Peyer's patch (tissue), 4 donors: ENCODE measurements at places on chromosomes 2 and 18. TPM values are rescaled to one million over a fixed set of nuclear protein-coding genes. Genes with fewer than 3 reads are reported as not detected.

The MC4R gene
- total RNA-seq: not detected

- DNase-seq: no peak
- no peaks in the 10 kb centered on the region for H3K4me1 ChIP-seq
- H3K4me3 ChIP-seq: no peak overlapping the region
- no peaks in the 10 kb centered on the region for H3K36me3 ChIP-seq
- H3K27ac ChIP-seq: no peak overlapping the region
Observed at GRCh38 chr18:71001597-71001996, 712.8 kb downstream of the SOCS6 start.

DNA sequence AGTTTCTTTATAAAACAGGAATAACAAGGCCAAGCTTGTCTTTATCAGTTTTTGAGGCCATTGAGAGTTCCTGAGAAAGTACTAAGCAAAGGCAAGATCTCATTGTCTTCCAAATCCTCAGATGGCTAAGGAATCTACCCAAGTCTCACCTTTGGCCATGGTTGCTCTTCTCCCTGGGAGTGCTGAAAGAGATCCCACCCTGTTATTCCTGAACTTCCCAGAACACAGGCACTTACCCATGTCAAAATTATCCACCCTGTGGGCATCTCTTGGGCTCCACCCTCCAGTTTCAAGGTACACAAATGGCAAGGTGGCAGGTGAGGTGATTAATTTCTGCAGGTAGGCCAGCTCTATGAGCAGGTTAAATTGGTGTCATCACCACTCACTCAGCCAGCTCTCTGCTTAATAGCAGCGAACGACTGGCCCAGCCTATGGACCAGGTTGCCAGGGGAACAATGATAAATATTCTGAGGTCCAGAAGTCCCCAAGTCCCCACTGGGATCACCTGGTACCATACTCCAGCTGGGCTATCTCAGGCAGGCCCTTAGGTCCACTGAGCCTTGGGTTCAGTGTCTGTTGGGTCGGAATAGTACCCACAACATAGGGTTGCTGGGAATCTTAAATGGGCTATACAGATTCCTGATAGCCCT is 2.3 kb upstream of the SPRED2 start:
- H3K27ac ChIP-seq: no peak overlapping the region
- no peaks in the 10 kb centered on the region for H3K27me3 ChIP-seq
- DNase-seq: no peak
- no peak overlapping the region for H3K4me3 ChIP-seq
- H3K4me1 ChIP-seq: peaks cover 6% of the 10 kb centered on the region

DNA sequence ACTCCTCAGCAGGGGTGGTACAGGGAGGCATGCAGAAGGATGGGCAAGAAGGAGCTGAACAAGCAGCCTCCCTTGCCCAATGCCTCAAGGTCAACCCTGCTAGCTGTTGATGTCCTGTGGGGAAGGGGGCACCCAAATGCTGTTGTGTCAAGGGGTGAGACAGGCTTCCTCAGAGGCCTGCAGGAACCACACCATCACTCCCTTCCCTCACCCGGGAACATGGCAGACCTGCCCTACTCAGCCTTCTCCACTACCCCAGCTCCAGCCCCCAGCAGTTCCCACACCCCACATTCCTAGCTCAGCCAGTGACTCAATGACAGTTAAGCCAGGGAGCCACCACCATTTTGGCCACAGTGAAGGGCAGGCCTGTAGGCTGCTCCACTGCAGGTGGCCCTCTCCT is 53.9 kb upstream of the RMP24 start:
- H3K36me3 ChIP-seq: no peaks in the 10 kb centered on the region
- no peak overlapping the region for H3K4me3 ChIP-seq
- no peak for DNase-seq
- H3K27ac ChIP-seq: no peak overlapping the region
- no peaks in the 10 kb centered on the region for H3K27me3 ChIP-seq
- H3K4me1 ChIP-seq: no peaks in the 10 kb centered on the region

GRCh38 chr2:62672601-62673000 is 32.9 kb upstream of the EHBP1 start:
- no peak overlapping the region for H3K4me3 ChIP-seq
- DNase-seq: no peak
- H3K4me1 ChIP-seq: no peaks in the 10 kb centered on the region

DNA sequence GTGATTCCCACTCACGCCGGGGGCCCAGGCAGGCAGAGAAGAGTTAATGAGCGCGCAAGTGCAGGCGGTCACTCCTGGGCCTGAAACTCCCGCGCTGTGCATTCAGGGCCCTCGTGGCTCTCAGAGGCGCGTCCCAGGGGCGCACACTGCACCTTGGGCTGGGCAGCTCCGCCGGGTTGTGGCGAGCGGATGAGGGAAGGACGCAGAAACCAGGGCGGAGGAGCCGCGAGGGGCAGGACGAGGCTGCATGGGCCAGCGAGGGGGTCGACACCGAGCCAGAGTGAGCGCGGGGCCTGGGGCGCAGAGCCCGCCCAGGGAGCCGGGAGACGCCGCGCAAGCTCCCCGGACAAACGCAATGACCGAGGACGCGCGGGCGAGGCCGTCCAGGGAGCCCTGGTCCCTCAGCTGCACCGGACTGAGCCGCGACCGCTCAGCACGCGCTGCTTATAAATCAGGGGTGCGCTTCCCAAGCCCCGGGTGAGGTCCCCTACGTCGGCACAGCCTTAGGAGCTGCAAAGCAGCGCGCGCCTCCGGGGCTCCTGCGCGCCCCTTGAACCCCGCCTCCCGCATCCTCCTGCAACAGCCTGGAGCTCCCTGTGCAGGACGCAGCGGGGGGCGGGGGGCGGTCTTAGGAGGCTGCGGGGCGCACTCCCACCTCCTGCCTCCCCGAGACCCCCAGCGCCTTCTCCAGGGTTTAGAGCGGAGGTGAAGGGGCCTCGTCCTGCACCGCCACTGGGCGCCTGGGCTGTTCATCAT is 180.2 kb upstream of the ALKAL2 start:
- no peaks in the 10 kb centered on the region for H3K27me3 ChIP-seq
- DNase-seq: no peak
- H3K4me1 ChIP-seq: no peaks in the 10 kb centered on the region
- H3K27ac ChIP-seq: no peak overlapping the region
- no peak overlapping the region for H3K4me3 ChIP-seq
